Glomerular endothelial cell (primary cell): ENCODE measurements at places on chromosomes 3 and 15.
A peak's percentile ranks its signal among the peaks of the same experiment; 100 is the strongest.

GRCh38 chr3:103657756-103658155 is 1222.9 kb downstream of the ZPLD1 start:
- no peak for DNase-seq

- no peak for DNase-seq
Measured at GRCh38 chr3:122052968-122053367, 2.2 kb upstream of the CD86 start.

DNA sequence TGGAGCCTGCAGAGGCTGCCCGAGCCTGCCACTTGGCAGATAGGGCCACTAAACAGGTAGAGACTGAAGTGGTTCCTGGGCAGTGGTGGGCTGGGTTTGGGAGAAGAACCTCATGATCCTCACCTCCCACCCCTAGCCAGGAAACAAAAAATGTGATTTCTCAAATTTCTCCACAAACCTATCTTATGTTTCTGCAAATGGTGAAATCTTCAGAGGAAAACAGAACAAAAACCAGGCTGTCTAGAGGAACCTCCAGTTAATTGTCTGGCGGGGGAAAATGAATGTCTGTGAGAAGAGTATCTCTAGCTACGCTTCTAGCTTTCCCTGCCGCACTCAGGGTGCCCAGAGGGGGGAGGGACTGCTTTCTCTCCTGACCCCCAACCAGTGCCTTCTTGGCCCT is 55.9 kb downstream of the TRA2B start:
- no peak for DNase-seq

DNA sequence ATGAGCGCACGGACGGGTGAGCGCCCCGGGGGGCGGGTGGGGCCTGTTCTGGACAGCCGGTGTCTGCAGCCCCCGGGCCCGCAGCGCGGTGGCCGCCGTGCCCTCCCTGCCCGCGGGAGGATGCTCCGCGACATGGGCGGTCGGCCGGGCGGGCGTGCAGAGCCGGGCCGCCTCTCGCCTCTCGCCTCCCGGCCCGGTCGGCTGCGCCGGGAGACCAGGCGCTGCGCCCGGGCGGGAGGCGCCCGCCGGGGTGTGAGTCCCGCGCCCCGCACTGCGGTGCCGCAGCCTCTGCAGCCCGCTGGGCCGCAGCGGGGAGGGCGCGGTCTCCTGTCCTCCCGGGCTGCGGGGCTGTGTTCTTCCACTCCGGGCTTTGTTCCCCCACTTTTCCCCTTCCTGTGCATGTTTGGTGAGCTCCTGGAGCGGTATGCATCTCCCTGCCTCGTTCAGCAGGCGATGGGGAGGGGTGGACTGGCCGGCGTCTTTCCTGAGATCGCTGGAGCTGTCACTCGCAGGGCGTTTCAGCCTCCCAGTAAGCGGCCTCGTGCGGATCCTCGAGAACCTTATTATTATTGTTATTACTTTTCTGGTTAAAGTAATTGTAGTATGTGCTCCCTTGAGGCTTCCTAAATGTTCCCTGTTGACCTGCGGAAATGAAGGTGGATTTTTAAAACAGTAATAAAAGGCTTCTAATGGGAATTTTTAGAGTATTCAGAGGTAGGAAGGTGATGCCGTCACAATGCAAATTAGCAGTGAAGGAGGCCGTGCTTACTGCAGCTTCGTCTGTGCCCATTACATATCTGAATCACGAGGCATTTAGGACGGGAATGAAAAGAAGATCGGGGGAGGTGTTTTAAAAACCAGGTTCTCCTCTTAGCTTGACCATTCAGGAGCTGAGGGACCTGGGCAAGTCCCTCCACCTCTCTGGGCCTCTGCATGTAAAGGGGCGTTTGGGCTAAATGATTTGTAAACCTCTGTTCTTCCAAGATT is 593 bp downstream of the TMOD2 start:
- no peak for DNase-seq

- no peak for DNase-seq
Measured at GRCh38 chr15:89291934-89292438, 42.6 kb downstream of the POLG start.

DNA sequence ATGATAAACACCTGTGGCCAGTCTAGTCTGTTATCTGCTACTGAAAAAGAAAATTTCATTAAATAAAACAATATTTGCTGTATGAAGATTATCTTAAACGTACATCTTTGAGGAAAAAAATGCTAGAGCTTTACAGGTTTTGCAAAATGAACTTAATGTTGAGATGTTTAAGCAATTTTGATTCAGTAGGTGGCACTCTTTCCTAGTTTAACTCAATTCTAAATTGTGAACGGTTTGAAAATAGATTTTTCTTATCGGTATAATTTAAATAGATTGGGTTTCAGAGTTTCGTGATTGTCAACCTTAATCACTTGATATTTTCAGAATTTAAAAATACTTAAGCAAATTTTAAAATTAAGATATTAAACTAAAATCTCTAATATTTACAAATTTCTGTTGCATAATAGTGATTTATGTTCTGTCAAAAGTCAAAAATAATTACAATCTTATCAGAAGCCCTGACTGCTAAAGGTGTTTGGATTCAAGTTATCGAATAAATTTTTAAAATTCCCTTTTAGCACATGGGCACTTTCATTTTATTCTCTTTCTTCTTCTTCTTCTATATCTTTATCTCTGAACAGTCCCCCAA is 7.0 kb upstream of the RNF111 start:
- DNase-seq = no peak

DNA sequence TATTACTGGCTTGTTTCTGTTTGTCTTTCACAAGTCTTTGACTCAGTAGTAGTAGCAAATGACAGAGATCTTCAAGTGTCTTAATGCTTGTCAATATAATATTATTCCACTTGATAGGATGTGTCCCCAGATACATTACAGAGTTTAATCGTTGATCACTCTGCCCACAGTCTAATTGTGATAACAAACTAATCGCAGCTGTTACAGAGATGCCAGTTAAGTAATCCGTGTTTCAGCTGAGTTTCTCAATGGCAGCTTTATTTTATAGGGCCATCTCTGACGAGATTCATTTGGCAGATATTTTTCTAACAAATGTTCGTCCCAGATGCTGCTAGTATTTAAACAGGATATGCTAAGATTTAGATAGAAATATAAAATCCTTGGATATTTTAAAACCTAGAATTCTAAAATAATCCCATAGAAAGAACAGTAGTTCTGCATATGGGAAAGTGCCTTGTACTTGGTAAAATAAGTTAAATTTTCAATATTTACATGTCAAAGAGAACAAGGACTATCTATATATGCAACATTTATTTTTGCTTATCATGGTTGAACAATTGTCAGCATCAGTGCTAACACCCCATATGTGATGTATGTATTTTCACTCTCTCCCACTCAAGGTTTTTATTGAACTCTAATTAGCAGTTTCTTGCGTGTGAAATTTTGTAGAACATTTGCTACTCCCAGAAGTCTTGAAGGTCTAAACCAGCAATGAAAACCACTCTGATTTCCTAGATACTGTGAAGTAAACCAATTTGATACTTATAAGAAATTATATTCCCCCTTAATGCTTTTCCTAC is 185.5 kb downstream of the MBNL1 start:
- DNase-seq = no peak

GRCh38 chr3:112187300-112187699 is 54.3 kb upstream of the GCSAM start:
- no peak for DNase-seq

DNA sequence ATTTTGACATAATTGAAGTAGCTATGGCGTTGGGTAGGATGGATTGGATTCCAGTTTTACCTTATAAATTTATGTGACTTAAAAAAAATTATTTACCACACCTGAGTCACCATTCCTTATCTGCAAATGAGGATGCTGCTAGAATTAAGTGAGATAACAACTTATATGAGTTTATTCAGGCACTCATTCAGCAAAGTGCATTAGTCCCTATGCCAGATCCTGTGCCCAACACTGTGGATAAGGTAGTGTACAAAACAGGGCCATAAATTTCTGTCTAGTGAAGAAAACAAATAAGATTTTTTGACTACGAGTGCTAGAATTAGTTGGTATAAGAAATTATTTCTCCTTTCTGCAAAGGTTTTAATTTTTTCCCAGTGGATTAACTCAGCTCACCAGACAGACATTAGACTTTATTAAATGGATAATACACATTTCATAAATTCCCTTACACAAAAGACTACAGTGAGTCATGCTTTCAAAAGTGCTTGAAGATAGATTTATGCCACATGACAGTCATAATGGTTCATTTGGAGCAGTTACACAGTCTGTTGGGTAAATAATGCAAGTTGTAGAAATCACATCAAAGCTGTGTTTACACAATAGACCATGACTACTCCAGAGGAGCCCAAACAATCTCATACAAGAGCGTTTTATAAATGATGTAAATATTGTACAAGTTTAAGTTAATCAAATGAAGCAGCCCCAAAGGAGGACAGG is 129.9 kb upstream of the TGFBR2 start:
- DNase-seq = peak; percentile 69

DNA sequence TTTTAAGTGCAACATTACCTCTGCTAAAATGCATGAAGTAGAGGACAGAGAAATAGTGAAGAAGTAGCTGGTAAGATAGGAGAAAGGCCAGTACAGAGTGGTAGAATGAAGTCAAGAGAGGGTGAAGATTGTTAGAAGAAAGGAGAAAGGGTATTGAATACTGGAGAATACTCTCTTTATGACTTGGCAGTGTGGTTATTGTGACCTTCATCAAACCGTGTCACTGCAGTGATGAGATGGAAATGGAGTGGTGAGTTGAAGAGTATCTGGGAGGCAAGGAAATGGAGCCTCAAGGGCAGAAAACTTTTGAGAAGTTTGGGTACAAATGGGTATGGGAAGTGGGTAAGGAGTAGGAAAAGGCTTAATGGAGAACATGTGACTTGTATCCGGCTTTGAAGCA is 24.7 kb downstream of the MINDY2 start:
- DNase-seq = no peak

DNA sequence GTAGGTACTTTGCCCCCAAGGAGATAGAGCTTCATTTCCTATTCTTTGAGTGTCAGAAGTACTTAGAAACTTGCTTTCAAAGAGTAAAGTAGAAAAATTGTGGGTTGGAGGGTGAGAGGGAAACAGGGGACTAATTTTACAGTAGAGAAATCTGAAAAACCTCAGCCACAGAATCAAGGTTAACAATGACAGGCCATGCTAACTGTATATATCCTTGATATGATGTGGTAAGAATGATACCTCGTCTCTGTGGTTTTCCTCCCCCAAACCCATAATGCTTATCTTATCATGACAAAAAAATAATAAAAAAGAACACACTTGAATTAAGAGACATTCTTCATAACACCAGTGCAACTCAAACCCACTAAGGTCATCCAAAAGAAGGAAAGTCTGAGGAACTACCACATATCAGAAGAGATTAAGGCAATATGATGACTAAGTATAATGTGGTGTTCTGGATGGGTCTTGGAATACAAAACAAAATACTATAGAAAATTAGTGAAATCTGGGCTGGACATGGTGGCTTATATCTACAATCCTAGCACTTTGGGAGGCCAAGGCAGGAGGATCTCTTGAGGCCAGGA is 360.4 kb downstream of the ULK4 start:
- DNase-seq = no peak
